ENCODE measurements at places on chromosomes 5 and 9. TPM values are rescaled to one million over a fixed set of nuclear protein-coding genes. Genes with fewer than 3 reads are reported as not detected.
A peak's percentile ranks its signal among the peaks of the same experiment; 100 is the strongest.

DNA sequence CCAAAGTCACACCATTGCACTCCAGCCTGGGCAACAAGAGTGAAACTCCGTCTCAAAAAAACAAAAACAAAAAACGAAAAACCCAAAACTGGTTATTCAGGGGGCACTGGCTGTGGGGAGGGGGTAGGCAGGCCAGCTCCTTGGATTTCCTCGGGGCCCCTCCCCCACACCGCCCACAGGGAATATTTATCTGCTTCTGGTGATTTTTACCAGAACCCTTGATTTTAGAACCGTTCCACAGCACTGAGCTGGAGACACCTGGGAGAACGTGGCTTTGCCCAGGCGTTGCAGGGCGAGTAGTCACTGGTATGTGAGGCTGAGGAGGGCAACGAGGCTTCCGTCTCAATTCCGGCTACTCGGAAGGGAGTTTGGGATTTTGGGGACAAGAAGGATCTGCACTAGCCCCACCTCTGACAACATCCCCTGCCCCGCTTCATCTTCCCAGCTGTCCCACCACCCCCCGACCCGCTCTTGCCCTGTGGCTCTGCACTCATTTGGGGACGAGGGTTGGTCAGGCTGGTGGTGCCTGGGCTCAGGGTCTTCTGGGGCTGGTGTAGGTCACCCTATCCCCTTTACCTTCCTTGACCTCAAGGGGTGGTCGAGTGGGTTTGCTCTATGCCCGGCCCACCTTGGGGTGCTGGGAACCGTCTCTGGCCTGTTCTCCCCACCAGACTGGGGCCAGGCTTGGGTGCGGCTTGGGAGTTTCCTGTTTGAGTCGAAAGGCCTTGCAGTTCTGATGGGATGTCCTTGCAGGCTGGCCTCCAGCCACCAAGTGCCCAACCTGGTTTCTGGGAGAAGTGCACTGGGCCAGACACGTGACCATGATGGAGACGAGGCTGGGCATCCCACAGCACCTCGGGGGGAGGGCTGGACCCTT lies 3.5 kb downstream of the AHRR start:
- DNase-seq = no peak

The IFNA1 gene
- total RNA-seq = not detected

The MACIR gene
- total RNA-seq = 7.2 TPM

The LCN1 gene
- total RNA-seq = not detected

DNA sequence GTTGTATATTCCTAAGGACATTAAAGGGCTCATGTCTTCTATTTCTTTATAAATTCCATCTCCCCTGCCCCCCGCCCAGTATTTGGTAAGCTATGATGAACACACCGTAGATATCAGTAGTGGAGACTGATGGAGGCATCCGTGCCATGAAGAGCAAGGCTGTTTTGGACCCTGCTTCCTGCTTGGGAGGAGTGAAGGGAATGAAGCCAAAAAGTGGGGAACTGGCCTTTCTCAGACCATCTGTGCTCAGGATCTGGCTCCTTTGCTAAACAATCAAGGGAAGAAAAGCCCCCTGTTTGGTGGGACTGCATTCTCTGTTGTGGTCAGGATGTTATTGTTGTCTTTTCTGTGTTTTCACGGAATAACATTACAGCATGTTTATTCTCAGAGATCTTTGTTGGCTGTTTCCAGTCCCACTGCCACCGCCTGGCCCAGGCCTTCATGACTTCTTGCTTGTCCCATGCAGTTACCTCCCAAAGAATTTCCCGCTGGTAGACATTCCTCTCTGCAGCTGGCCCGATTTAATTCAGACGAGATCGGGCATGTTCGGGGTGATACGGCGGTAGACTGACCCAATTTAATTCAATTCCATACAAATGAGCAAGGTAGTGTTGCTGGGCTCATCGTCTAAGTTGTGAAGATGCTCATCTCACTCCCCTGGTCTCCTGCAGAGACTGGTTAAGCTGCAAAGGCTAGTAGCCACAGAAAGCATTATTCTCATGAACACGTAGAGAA lies 31.4 kb upstream of the ANKH start:
- peak; percentile 49 for DNase-seq

All from mammary epithelial cell (primary cell).